ENCODE measurements at places on chromosomes 5 and 9.

- DNase-seq: no peak
These were observed 194.5 kb downstream of the NR3C1 start for GRCh38 chr5:143208781-143209510.

- no peak for DNase-seq
These were observed 154.1 kb upstream of the CDH12 start for GRCh38 chr5:23007236-23007635.

GRCh38 chr9:3743901-3744413 is 218.2 kb upstream of the RFX3 start:
- DNase-seq: no peak

GRCh38 chr5:88486431-88486830 is 217.8 kb upstream of the TMEM161B start:
- no peak for DNase-seq

DNA sequence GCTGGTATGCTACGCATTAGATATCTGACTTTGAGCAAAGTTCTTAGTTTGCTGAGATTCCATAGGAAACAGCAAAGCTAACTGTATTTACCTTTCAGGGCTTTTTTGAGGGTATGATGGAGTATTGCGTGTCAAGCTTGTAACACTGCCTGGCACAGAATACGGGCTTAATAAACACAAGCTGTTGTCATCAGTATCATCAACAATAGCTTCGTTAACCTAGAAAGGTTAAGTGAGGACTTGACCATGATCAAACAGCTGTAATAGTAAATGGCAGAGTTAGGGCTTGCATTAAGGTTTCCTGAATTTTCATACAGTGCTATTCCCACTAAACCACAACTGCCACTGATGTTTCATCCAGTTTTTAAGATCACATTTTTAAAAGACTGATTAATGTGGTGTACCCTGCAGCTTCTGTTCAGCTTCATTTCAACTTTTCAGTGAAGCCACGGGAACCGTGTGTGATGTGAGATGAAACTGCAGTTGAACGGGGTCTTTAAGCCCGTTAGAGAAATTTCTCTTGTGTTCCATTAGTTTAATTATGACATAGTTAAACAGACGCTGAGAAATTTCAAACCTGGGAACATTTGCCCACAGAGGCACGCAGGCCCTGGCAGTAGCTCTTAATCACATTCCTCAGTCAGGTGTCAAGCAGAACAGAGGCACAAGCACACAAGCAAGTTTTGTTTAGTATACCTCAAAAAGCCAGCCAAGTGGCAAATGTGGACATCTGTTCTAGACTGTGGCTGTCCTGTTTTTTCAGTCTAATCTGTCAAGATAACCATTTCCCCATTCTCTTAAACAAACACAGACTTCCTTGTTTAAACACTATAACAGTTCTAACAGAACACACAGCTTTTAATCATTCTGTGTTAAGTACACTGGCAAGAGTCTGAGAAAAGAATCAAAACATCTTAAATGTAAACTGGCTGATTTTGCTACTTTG is 147.1 kb downstream of the ZNF608 start:
- peak; percentile 5 for DNase-seq

- no peak for DNase-seq
These were observed 130.9 kb downstream of the SUSD1 start for GRCh38 chr9:112044186-112044585.
